ENCODE measurements at places on chromosomes 16 and 17.

- no peak for DNase-seq
Observed at GRCh38 chr17:50848711-50849110, 13.3 kb downstream of the WFIKKN2 start.

DNA sequence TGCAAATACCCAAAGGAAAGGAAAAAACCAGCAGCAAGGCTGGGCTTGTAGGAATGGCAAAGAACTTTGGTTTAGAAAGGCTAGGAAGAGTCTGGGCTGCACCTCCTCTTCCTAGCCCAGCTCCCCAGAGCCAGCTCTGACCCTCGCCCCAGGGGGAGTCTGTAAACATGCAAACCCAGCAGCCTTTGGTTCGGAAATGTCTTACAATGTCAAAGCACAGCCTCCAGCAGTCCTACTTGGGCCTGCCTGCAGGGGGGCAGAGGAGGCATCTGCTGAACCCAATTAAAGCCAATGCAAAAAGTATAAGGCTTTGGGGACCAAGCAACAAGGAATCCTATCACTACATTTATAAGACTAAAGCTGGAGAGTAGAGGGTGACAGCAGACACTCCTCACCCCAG, 5.0 kb upstream of the FTSJ3 start:
- no peak for DNase-seq

DNA sequence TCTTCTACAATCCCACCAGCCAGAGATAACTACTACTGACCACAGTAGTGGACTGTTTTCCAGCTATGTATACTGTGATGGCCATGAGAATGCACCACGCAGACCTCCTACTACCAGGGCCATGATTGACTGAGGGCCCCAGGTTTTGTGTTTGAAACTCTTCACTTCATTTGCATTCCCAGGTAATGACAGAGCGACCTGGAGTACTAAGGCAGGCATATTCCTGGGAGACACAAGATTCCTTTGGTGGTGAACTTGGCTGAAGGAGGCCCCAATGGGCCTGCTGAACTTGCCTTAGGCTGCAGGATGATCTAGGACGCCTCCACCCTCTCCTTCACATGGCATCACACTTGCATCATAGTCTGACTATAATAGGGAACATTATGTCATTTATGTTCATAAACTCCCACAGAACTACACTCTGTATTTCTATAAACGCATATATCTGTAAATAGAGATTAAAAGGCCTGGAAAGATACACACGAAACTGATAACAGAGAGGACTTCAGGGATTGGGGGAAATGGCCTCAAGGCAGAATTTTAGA, 30.4 kb downstream of the CLEC19A start:
- DNase-seq: no peak

DNA sequence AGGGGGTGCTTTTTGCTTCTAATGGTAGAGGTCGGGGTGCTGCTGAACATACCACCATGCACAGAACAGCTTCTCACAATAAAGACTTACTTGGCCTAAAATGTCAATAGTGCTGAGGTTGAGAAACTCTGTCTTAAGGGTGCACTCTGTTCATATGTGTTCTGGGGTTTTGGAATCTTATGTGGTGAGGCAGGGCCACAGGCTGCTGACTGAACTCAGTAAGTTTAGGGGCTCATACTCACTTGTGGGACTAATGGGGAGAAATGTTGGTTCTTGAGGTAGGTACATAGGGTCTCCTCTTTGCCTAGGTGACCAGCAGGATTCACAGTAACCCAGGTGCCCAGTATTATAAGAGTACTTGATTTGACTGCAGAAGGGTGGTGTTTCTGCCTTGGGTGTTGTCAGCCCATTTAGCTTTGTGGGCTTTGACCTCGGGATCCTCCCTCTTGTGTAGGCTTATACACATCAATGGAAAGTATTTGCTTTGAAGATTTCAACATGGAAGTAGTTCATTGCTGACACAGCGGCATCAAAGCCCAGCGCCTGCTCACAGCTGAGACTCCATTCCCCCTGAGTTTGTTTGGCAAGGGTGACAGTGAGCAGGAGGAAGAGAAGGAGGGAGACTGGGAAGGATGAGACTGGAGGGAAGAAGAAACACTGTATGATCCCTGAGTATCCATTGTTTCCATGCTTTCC, 17.2 kb downstream of the SLC7A6 start:
- DNase-seq: no peak

- no peak for DNase-seq
Observed at GRCh38 chr16:48432136-48432535, 46.9 kb upstream of the SIAH1 start.

GRCh38 chr16:50676684-50677225, 4.4 kb downstream of the SNX20 start:
- DNase-seq: no peak

DNA sequence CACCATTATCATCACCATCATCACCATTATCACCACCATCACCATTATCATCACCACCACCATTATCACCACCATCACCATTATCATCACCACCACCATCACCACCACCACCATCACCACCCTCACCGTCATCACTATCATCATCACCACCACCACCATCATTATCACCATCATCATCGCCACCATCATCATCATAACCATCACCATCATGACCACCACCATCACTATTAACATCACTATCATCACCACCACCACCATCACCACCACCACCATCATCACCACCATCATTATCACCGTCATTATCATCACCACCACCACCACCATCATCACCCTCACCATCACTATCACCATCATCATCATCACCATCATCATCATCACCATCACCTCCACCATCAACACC, 9.1 kb downstream of the FOXL1 start:
- DNase-seq: no peak

DNA sequence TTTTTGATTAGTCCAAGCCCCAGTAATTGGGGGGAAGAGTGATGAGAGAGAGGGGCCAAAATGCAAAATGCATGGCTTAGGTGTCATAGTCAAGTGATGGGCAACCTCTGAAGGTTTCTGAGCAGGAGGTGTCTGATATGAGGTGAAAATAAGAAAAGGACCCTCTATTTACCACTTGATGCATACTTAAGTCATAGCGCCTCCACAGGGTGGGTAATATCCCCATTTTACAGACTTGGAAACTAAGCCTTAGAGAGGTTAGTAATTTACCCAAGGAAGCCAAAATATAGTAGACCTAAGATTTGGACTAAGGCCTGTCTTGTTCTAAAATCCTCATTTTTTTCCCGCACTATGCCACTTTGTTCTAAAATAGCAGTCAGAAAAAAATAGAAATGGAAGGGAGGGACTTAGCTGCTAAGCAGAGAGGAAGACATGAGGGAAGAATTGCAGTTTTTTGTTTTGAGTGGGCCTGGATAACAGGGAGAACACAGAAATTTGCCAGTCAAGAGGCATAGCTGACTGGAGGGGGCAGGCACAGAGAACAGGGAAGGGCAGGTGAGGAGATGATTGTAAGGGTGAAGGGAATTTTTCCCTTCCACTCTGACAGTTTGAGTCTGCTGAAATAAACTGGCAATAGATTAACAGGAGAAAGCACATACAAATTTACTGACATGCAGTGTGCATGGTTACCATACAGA, 2.3 kb upstream of the GRB2 start:
- DNase-seq: no peak

GRCh38 chr17:38939987-38940386, 14.6 kb downstream of the LASP1NB start:
- no peak for DNase-seq

DNA sequence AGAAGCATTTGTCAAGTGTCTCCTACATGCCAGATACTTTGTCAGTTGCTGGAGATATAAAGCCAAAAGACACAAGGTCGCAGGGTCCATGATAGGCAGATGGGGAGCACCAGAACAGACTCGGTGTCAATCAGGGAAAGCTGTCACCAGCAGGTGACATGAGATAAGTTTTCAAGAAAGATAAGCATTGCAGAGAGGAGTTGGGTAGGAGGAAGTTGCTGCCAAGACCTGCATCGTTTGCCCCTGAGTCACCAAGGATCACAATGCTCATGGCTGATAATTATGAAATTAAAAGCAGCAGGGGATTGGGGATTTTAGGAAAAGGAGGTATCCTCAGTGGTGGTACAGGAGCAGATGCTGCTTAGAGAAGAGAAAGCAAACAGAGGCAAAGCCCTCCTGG, 551.1 kb upstream of the CDH11 start:
- no peak for DNase-seq

DNA sequence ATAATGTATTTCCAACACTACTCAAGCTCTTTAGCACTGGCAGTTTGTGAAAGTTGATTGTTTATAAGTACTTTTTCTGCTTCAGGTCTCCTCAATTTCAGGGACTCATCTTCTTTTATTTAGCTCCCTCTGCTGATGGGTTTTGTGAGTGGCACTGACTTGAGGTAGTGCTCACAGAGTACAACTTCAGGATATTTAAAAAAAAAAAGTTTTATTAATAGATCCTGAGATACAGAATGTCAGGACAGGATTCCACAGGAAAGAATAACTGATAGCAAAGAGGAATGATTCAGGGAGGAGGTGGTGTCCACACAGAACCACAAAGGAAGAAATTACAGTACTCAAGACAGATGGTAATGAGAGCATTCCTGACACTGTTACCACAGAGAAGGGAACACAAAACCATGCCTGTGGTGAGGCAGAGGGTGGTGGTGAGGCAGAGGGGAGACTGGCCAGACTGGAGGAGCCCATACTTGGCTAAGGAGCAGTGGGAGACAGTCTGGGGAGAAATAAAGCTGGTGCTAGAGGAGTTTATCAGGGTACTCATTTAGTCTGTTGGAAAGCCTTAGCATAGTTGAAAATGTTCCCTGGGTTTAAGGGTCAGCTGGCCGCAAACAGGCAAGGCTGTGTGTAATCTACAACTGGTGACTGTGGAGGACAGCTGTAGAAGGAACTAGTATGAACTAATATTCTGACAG, 63.7 kb downstream of the SPAG9 start:
- no peak for DNase-seq

GRCh38 chr16:69474408-69474807, 50.0 kb downstream of the CYB5B start:
- DNase-seq: no peak

DNA sequence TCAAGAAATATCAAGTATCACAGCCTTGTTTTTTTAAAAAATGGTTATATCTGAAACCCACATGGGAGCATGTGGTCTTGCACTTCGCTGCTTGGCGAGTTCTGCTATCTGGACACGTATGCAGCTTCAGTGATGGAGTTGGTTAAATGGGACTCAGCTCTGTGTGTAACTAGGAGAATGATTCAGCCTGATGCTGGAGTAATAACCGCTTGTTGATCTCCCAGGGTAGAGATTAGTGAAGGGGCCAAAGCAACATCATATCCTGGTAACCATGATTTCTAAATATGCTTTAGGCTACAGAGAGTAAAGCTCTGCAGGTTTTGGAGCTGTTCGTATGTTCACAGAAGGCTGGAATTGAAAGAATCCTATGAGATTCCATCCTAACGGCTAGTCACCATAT, 63.2 kb downstream of the IQCK start:
- no peak for DNase-seq

- no peak for DNase-seq
Observed at GRCh38 chr16:77660311-77660710, 62.0 kb upstream of the NUDT7 start.

DNA sequence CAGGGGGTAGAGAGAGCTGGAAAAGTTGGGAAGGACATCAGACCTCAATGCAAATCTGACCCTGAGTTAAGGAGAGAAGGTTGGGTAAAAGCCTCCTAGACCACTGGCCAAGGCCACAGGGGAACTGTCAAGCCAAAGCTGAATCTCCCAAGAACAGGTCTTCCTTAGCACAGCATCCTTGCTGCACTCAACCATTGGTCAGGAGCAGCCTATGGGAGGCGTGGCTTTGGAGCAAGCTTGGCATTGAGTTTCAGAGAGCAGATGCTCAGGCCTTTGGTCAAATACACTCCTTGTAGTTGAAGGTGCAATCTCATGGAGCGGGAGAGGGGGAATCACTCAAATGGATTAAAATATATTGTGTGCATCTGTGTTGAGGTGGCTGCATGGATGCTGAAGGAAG, 21.8 kb downstream of the SOX9 start:
- no peak for DNase-seq

DNA sequence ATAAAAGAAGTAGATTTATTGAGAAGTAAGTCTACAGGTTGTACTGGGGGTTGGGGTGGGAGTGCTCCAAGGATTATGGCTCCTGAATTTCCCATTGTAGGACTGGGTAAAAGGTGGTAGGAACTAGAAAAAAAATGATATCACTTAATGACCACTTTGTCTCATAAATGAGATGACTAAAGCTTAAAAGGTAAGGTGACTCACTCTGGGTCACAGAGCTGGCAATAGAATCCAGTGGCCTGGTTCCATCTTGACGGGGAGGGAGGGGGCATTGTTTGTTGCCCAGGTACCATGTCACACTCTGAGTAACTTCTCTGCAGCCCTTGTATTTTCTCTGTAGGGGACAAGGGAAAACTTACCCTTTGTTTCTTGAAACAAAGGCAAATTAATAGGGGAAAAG, 126.1 kb downstream of the PITPNC1 start:
- DNase-seq: no peak

DNA sequence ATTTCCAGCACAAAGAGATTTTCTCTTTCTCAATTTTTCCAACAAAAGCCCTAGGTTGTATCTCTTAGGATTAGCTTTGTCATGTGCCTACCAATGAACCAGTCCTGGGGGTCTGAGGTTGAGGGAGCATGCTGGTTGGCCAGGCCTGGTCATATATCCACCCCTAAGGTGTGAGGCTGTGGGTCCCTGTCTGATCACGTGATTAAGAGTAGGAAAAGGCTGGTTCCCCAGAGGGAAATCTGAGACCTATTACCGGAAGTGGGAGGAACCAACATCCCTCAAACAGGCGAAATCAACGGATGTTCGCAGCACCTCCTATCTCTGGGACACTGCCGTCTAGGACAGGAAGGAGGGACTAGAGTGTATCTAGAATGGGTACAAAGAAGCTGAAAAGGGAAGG, 185.7 kb upstream of the IRX5 start:
- no peak for DNase-seq

- no peak for DNase-seq
Observed at GRCh38 chr16:54699656-54700055, 231.0 kb upstream of the IRX5 start.

DNA sequence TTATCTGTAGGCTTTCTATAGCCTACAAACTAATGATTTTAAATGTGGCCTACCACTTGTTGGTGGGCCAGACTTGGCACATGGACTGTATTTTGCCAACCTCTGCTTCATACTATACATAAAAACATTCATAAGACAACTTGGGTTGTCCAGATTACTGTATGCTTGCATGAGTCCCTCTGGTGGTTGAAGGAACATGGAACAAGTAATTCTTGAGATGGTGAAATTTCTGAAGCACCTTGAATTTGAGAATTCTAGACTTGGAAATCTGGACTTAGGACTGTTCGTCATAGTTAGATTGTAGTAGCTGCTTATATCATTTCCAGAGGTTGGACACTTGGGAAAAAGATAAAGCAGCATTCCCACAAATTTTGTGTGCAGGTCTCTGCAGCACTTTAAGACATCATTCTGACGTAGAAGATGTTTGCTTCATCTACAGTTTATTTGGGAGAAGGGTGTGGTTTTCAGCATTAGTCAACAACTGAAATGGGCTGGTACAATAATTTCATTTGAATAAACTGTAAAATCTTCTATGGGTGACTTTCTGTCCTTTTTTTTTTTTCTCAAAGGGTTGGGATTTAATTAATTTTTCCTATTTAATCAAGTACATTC, 31.2 kb downstream of the NFATC3 start:
- no peak for DNase-seq

DNA sequence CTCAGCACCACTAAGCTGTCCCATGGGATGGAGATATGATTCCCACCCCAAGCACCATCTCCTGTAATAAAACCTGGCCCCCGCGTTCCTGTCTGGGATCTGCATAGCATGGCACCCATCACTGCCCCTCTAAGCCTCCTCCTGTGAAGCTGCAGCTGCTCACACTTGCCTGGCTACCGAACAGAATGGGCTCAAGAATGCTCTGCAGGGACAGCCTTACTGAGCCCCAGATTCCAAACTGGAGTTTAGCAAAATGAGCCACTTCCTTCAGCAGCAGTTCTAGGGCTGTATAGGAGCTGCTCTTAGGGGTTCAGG, 256.1 kb downstream of the CPPED1 start:
- no peak for DNase-seq

Measured in activated effector memory CD4-positive, alpha-beta T cell treated with anti-CD3 and anti-CD28 coated beads, Interleukin-2, amount 50 U/mL, for 16 hours (primary cell).